ENCODE measurements at places on chromosomes 7 and 10.

DNA sequence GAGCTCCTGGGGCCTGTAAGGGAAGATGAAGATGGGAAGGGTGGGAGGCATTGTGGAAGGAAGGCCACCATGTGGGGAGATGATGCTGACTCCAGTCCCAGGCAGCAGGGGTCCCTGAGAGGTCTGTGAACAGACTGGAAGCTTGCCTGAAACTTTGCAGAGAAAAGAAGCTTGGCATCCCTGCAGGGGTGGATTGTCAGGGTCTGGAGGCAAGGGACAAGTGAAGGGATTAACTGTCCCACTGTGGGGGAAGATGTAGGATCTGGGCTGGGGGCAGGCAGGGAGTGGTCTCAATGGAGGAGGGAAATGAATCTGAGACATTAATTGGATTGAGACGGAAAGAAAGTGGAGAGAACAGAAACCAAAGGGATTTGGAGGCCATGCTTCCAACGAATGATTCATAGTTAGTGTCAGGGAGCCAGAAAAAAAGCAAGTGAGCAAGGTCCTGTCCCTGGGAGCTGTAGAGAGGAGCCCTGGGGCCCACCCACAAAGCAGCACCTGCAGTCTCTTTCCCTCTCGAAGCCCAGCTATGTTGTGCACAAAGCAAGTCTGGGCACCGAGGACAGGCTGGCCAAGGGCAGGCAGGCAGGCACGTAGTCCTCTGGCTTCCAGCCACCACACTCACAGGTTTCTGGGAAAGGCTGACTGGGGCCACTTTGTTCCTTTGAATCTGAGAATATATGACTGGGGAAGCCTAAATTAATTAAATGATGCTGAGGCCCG lies 4.7 kb upstream of the SLC18A3 start:
- DNase-seq = no peak

DNA sequence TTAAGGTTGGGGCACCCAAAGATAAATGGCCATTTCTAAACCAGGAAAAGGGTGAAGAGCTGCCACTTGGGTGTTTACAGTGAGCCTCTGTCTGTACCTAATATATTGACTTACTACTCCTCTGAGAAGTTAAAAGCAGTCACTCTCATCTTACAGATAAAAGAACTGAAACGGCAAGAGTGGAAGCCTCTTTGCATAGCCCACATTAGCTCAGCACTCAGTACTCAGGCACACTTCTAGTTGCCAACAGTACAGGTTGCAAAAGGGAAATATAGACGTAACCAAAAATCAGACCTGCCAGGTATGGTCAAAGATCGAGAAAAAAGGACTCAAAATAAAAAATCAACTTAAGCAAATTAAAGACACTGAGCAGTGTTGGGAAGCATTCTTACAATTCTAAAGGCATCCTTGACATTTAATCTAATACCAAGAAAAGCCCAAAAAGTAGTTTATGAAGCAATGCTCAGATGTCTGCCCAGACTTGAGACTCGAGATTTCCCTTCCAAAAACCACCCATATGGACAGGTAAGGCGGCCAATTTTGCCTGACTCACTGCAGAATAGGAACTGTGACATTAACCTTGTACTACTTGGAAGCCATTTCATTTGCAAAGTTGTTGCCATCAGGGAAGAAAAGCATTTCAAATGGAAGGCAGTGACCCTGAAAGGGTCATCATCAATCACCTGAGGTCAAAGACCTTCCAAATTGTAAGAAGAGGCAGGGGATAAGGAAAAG lies 139.3 kb downstream of the SLC25A13 start:
- no peak for DNase-seq

GRCh38 chr7:137920637-137921399 lies 74.0 kb upstream of the DGKI start:
- no peak for DNase-seq

DNA sequence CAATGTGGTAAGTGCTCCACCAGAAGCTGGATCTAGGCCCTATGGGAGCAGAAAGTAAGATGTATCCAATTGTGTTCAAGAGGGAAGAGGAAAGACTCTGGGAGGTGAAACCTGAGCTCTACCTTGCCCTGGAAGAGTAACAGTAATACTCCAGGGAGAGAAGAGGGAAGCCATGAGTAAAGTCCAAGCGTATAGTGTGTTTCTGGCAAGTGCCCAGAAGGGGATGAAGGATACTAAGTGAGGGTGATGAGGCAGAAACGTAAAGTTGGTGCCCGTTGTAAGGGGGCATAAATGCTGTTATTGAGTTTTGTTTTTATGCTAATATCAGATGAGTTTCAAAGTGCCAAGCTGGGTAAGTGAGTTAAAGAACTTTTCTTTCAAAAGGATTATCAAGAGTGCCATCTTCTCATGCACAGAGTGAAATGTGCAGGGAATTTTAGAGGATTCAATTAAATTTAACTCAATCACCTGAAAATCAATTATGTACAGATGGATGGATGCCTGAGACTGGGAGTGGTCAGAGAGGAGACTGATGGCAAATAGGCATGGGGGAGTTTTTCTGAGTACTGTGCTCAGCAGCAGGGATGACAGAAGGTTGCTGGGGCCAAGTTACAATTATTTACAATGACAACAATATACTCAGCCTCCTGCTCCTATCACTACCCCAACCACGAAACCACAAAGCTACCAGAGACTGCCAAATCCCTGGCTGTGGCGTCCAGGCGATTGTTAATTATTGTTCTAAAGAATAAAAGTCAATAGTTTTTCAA lies 123.3 kb upstream of the LAMB4 start:
- no peak for DNase-seq
